Natural killer cell treated with Interleukin-12 subunit alpha and Interleukin-12 subunit beta and Interleukin-15 and Interleukin-18, amount 100 ng/mL, for 72 hours (primary cell): ENCODE measurements at places on chromosomes 2 and 18. TPM values are rescaled to one million over a fixed set of nuclear protein-coding genes. Genes with fewer than 3 reads are reported as not detected.

The ERFE gene
- 0.20 TPM for total RNA-seq

The SKOR2 gene
- not detected for total RNA-seq

The MAPRE2 gene
- 32.8 TPM for total RNA-seq

GRCh38 chr2:16153754-16154035 lies 213.3 kb downstream of the MYCN start:
- no peaks in the 10 kb centered on the region for H3K36me3 ChIP-seq
- H3K4me3 ChIP-seq, result no peak overlapping the region
- H3K27ac ChIP-seq, result no peak overlapping the region
- DNase-seq, result no peak

DNA sequence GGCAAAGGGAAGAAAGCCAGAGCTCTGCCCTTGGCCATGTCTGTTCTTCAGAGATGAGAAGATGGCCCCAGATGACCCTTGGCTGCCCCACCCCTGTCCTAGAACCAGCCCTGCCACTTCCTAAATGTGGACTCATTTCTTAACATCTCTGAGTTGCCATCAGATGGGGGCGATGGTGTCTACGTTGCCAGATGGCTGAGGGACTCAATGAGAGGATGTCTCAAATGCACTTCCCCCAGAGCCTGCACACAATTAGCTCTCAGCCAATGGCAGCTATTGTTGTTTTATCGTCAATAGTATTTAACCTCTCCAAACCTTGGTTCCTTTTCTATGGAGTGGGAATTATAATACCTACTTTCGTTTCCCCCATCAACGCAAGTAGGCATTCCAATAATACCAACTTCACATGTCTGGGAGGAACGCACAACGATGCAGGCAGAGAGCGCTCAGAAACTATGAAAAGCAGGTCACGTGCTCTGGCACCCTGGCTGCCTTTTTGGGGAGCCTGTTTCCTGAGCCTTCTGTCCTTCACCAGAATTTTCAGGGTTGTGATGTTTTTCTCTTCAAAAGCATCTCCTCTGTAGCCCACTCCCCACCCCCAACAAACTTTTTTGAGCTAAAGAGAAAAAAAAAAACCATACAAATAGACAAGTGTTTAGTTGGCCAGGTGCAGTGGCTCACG lies 100.3 kb downstream of the MCFD2 start:
- DNase-seq, result no peak
- H3K27ac ChIP-seq, result no peak overlapping the region
- H3K27me3 ChIP-seq, result peaks cover 7% of the 10 kb centered on the region
- no peaks in the 10 kb centered on the region for H3K36me3 ChIP-seq
- H3K4me1 ChIP-seq, result peaks cover 2% of the 10 kb centered on the region
- no peak overlapping the region for H3K4me3 ChIP-seq
